ENCODE measurements at places on chromosomes 5 and 9.

DNA sequence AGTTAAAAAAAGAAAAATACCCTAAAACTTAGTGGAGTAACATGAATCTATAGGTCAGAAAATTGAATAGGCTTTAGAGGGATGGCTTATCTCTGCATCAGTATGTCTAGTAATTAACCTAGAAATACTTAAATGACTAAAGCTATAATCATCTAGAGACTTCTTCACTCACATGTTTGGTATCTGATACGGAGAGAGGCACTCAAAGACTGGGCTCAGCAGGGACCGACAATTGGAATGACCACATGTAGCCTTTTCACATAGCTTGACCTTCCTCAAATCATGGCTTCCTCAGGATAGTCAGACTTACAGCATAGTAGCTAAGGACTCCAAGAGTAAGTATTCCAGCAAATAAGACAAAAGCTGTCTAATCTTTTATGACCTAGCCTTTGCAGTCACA lies 105.3 kb upstream of the RORB start:
- no peak for DNase-seq

DNA sequence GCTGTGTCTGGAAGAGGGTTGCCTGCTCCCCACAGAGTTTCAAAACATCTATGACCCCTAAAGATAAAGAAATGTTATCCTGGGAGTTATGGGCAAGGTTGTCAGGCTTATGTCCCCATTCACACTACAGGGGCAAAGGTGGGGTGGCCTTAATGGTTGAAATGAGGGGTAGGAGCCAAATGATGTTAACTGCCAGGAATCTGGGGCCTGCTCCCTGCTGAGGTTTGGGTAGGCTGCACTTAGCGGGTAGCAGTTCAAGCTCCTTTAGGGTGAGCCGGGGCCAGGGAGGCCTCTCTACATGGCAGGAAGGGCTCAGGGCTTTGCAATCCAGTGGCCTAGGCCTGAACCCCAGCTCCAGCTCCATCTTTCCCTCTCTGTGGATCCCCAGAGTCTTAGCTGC lies 3.0 kb downstream of the FGF18 start:
- DNase-seq: no peak

- DNase-seq: no peak
Measured at GRCh38 chr5:52825826-52826225, 38.1 kb downstream of the ITGA1 start.

- no peak for DNase-seq
Measured at GRCh38 chr5:51181208-51181894, 201.9 kb upstream of the ISL1 start.

DNA sequence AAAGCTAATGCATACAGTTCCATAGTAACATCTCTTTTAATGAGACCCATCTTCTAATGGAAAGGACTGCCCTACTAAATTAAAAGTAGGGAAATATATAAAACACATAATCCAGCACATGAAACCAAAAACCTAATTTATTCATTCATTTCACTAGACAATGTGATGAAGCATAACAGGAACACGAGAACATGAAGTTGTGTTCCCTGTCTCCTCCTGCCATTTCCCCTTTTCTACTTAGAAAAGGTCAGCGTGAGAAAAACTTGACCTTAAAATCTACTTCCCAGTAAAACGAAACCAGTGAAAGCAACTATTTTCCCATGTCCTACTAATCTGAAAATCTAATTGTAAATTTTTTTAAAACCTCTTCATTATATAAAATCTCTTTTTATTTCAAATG lies 847.5 kb downstream of the TLE1 start:
- DNase-seq: no peak

- no peak for DNase-seq
Measured at GRCh38 chr5:61142811-61143210, 19.5 kb downstream of the SMIM15 start.

DNA sequence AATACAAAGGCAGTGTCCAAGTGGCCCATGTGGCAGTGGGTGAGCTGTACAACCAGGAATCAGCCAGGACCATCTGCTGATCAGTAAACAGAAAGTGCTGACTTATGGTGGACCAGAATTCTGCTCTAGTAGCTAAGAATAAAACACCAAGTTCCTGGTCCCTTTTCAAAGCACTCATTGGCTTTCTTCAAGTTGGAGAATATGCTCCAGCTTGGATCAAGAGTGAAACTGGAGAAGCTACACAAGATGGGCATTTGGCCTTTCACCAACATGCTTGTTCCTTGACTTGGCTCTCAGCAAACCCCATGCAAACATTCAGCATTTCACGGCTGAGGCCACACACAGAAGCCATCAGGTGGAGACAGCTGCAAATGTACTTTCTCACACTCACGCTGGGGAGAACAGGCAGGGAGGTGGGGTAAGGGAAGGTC lies 32.1 kb downstream of the MARCHF3 start:
- DNase-seq: no peak

- no peak for DNase-seq
Measured at GRCh38 chr5:128424646-128425045, 113.4 kb downstream of the FBN2 start.

DNA sequence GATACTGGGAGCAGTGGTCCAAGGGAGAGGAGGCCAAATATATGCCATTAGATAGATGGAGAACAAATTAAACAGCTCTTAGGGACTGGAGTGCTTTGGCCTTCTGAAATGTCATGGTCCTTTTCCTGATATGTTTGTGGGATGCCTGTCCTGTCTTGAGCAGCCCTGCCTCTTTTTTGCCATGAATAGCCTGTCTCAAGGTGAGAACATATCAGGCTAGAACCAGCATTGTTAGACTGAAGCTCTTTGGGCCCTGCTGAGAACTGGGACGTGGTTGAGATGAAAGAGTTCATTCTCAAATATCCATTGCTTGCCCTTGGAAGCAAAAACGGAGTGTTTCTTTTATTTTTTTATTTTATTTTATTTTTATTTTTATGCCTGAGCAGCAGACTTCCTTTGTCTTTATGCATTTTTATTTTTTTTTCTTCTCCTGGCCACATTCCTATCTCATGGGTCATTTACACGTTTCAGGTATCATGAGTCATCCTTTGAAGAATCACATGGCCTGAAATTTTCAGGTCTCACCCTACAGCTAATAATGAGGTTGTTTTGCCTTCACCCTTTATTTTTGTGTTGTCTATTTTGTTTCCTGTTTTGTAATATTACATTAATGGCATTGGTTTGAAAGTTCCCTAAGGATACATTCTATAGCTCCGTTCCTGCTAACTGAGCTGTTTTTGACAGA lies 371.4 kb downstream of the PSAT1 start:
- peak; percentile 54 for DNase-seq

GRCh38 chr5:63323926-63324325 lies 638.3 kb downstream of the HTR1A start:
- no peak for DNase-seq

DNA sequence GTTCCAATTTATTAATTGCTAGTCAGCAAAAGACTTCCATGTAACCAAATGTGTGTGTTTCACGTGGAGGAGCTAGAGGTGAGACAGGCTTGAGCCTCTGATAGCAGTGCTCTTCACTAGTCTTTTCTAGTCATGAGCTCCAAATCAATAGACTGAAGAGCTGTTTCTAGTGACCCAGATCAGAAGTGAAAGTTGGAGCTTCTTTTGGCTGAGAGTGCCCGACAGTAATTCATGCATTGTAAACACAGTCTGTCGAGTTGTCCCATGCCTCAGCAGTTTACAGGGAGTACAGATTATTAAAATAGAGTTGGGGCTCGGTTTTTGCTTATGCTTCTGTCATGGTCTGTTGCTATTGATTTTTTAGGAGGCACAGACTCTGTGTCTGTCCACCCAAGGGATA lies 793.1 kb downstream of the DTWD2 start:
- no peak for DNase-seq

DNA sequence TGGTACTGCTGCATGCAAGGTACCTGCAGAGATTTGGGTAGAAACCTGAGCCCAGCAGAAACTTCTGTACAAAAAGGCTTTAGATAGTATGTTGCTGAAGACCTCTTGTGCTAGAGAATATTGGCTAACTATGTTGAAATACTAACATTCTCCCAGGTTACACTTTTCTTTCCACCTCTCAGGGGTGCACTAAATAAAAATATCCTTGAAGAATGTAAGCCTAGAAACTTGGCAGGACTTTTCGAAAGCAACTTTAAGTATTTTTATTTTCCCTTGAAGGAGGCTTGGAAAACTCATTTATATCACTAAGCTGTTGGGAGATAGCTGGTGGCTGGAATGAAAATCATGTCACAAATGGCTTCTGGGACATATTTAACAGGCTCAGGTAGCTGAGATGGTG lies 50.0 kb downstream of the FBXL7 start:
- no peak for DNase-seq

DNA sequence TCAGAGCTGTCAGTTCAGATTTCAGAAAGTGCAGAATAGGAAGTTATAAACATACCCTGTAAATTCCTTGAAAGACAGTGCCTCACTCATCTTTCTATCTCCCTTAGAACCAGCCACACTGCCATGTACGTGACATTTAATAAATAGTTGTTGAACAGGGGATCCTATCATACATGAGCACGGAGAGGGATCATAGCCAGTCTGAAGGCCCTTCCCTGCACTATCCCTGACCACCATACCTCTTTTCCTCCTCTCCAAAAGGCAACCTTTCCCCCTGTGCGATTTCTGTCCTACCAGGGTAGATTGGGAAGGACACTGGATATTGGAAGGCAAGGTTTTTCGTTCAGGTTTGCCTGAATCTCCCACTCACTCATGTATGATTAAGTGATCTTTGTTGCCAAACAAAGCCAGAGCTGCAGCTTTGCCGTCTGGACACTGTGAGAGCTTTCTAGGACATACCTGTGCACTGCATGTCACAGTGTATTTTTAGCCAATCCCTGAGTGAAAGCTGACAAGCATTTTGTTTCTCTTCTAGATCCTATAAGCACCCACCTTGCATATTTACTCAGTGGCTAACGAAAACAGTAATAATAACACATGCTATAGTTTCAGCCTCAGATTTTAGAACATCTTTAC lies 986.5 kb upstream of the WWC1 start:
- no peak for DNase-seq

GRCh38 chr9:75140261-75140660 lies 51.9 kb downstream of the OSTF1 start:
- DNase-seq: no peak

GRCh38 chr5:122124766-122125165 lies 4.6 kb upstream of the ZNF474 start:
- DNase-seq: no peak

DNA sequence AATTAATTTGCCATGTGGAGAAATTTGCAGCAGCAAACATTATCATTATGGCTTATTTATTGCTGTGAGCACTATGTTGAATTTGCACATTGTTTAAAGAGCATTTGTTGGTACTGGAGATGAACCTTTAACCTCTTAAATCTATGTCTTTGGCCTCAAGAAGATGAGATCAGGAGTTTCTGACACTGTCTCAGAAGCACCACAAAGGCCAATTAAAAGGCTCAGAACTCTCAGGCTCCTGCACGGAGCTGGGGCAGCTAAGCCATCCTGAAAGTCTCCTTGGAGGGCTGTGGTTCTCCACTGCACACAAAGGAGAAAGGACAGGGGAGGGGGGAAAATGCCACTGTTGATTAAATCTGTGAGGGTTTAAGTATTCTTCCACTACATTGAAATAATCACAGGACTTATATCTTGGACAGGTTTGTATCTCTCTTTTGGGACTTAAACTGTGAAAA lies 33.1 kb downstream of the ZNF366 start:
- no peak for DNase-seq

DNA sequence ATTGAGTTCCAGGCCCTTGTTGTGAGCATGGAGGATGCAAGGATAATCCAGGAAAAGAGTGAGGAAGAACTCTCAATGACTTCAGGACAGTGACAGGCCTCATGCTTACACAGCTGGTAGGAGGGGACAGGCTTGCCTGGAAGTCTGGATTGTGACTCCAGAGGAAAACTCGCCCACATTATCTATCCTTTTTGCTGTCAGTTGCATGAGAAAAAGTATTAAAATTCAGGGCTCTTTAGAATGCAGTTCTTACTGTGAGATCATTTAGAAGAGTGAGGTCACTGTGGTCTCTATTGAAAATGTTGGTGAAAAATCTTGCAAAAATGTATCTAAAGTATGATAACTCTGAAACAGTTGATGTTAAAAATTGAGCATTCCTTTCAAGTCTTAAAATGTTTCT lies 30.5 kb downstream of the NTRK2 start:
- DNase-seq: no peak

GRCh38 chr9:105438141-105438806 lies 9.6 kb upstream of the FSD1L start:
- no peak for DNase-seq

GRCh38 chr5:141637767-141638419 lies 1.1 kb downstream of the RELL2 start:
- peak; percentile 19 for DNase-seq

DNA sequence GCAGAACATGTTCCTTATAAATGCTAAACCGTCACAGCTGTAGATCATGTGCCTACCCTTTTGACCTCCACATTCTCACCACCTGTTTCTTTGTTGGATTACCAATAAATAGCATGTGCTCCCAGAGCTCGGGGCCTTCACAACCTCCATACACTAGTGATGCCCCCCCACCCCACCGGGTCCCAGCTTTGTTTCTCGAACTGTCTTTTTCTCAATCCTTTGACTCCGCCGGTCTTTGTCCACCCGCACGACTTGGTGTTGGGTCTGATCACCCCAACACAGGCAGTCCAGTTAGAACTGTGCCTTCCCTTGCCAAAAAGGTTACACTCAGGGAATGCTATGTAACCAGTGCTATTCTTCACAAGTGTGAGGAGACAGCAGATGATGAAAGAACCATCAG lies 485.9 kb upstream of the C9orf72 start:
- no peak for DNase-seq

DNA sequence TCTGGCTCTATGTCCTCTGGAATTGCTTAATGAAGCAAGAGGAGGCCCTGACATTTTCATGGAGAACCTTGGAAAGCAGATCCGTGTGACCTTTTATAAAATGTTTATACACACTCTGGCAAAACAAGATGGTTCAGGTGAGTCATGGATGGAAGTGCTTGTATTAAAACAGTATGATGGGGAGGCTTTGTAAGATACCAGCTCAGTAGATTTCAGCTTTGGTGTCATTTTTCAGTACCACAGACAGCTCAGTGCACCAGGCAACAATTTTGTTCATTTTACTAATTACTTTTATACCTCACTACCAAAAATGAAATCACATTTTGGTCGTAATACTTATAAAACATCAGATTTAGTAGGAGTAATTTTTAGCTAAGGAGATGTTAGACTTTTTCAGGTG lies 5.2 kb downstream of the KCNN2 start:
- no peak for DNase-seq
